Caco-2 (cell line): ENCODE measurements at places on chromosomes 4 and X. TPM values are rescaled to one million over a fixed set of nuclear protein-coding genes. Genes with fewer than 3 reads are reported as not detected.
A peak's percentile ranks its signal among the peaks of the same experiment; 100 is the strongest.

- DNase-seq, result no peak
- peaks cover 33% of the 10 kb centered on the region for H3K4me1 ChIP-seq
- H3K4me3 ChIP-seq, result no peak overlapping the region
- H3K27ac ChIP-seq, result no peak overlapping the region
Measured at GRCh38 chr4:183263787-183264386, 56.2 kb downstream of the CLDN22 start.

DNA sequence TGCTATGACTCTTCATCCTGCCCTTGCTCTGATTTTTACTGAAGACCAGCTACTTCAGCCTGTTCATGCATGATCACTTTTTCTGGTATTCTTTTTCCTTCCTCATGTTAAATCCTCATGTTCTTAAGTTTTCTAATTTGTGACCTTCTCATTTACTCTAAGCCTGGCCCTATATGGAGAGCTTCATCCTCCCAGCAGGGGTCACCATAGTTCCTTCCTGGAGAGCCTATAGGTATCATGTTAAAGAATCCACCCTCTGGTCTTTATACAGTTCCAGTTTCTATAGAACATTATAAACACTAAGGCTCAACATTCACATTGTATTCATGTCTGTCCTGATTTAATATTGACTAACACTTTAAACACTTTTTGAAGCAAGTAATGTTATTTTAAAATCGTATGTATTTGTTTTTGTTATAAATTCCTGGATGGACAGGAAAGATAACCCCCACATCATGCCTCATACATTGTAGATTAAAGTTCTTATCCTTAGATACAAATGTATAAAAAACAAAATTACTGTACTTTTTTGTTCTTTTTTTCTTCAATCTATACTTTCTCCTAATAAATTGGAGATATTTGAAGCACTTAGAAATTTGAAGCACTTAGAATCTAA is 53.8 kb upstream of the OTUD4 start:
- no peak overlapping the region for H3K4me3 ChIP-seq
- H3K27me3 ChIP-seq, result no peaks in the 10 kb centered on the region
- DNase-seq, result peak; percentile 52
- no peaks in the 10 kb centered on the region for H3K4me1 ChIP-seq
- H3K36me3 ChIP-seq, result no peaks in the 10 kb centered on the region

DNA sequence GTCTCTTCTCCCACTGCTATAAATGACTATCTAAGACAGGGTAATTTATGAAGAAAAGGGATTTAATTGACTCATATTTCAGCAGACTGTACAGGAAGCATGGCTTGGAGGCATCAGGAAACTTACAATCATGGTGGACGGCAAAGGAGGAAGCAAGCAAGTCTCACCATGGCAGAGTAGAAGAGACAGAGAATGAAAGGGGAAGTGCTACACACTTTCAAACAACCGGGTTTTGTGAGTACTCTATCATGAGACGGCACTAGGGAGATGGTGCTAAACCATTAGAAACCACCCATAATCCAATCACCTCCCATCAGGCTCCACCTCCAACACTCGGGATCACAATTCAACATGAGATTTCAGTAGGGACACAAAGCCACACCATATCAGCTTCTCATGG is 11.1 kb downstream of the UBE2NL start:
- DNase-seq, result no peak
- no peak overlapping the region for H3K27ac ChIP-seq
- H3K27me3 ChIP-seq, result no peaks in the 10 kb centered on the region
- no peak overlapping the region for H3K4me3 ChIP-seq

The DCK gene
- total RNA-seq, result 16.3 and 19.6 TPM in 2 replicates

- peak overlapping the region; percentile 19 for H3K27ac ChIP-seq
- peaks cover 10% of the 10 kb centered on the region for H3K4me1 ChIP-seq
- H3K4me3 ChIP-seq, result no peak overlapping the region
- no peak for DNase-seq
Measured at GRCh38 chr4:6991249-6991648, 51.9 kb upstream of the TADA2B start.

DNA sequence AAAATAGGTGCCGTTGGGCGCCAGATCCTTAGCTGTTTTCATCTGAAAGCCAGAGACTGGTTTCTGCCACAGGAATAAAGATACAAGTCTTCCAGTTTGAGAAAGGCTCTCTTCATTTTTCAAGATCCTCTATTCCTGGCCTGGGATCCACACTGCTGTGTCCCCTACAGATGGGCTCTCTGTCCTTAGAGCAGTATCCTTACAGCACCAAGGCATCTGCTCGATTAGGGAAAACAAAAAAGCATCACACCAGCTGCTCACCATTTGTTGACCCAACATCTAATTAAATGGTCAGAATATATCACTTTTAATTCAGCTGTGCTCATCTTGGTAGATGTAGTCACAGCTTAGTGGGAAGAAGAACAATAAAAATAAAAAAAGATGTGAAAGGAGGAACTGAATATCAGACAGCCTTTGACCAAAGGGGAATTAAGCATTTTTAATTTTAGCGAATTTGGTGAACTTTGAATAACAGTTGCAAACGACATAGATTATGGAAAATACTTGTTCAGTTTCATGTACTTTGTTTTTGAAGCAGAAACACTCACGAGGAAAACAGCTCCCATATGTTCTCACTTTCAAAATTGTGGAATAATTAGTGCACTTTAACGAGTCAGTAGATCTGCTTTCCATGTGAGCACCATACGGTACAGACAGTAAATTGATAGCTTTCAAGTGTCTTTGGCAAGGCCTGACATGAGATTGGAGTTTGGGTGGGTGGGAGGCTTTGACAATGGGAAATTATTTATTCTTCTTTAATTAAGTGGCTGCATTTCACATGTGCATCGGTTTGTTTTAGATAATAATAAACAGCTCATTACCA is 148.4 kb upstream of the CLNK start:
- no peak overlapping the region for H3K27ac ChIP-seq
- no peaks in the 10 kb centered on the region for H3K27me3 ChIP-seq
- DNase-seq, result no peak
- H3K4me3 ChIP-seq, result no peak overlapping the region
- H3K4me1 ChIP-seq, result peaks cover 52% of the 10 kb centered on the region
